CD4-positive, alpha-beta T cell treated with Interleukin-15 for 1 hour (primary cell): ENCODE measurements at places on chromosomes 12 and 14.

- peak; percentile 24 for DNase-seq
Measured at GRCh38 chr14:72594099-72594901, 299.6 kb downstream of the DPF3 start.

DNA sequence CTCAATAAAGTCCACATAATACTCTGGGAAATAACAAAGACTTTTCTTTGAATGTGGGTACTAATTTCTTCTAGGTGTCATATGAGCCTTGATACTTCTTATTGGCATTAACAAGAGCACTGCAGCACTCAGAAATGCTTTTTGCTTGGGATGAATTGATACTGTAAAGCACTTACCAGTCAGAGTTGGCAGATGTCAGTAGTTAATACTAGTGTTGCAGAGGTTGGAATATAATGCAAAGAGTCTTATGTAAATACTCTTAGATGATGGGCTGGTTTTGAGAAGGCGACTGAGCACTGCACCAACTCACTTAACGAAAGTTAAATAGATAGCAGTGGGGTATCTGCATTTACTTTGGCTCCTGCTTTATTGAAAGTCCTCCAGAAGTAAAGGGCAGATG, 25.6 kb upstream of the MBIP start:
- DNase-seq: no peak

DNA sequence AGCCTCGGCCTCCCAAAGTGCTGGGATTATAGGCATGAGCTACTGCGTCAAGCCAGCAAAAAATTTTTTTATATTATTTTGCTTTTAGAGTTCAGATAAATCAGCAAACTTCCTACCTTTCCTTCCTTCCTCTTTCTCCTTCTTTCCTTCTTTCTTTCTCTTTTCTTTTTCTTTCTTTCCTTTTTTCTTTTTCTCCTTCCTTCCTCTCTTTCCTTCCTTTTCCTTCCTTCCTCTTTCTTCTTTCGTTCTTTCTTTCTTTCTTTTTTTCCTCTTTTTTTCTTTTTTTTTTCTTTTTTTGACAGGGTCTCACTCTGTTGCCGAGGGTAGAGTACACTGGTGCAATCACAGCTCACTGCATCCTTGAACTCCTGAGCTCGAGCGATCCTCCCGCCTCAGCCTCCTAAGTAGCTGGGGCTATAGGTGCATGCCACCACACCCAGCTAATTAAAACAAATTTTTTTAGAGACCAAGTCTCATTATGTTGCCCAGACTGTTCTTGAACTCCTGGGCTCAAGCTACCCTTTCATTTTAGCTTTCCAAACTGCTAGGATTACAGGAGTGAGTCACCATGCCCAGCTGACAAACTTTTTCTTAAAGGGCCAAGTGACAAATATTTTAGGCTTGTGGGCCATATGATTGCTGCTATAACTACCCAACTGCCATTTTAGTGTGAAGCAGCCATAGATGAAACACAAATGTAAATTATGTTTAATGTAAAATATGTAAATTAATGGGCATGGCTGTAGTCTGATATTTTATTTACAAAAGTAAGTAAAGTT, 7.1 kb upstream of the WASHC4 start:
- no peak for DNase-seq

- no peak for DNase-seq
Measured at GRCh38 chr14:88463318-88463717, 77.9 kb downstream of the SPATA7 start.

GRCh38 chr12:32420356-32420755, 21.0 kb downstream of the FGD4 start:
- DNase-seq: no peak

DNA sequence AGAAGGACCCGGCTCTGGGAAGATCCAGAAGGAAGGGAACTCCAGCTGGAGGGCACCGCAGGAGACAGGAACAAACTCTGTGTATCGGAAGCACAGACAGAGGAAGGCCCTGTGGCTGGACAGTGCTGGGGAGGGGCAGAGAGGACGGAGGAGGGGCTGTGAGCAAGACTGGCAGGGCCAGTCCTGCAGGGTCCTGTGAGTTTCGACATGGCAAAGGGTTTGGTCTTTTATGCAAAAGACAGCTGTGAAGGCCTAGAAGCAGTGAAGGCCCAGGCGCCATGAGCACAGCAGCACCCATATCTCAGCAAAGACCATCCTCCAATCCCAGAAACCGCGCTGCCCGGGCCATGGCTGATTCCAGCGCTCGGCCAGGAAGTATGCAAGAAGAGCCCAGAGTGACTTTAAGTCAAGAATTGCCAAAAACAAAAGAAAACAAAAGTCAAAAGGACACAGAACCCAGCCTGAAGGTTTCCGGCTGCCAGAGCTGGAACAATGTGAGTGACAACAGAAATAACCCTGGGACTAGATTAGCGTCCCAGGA, 126.5 kb downstream of the NCOR2 start:
- no peak for DNase-seq

GRCh38 chr12:113302886-113303640, 31.8 kb downstream of the SLC8B1 start:
- DNase-seq: peak; percentile 50

DNA sequence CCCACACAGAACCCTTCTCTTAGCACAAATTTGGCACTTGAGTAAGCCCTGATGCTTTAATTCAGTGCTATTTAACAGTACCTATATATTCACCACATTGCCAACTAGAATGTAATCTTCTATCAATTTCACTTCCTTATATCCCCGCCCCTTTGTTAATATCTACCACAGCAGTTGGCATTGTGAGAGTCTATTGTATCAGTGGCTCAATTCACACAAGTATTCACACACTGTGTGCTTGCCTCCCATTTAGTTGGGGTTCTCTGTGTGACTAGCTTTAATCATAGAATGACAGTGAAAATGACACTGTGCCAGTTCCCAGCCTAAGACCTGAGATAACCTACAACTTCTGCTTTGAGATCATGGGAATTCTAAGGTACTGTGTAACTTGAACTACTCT, 103.1 kb downstream of the SEC23A start:
- no peak for DNase-seq

GRCh38 chr14:67943947-67944346, 124.4 kb downstream of the RAD51B start:
- peak; percentile 43 for DNase-seq

GRCh38 chr12:2686280-2686646, 108.5 kb upstream of the FKBP4 start:
- DNase-seq: no peak

GRCh38 chr12:111103583-111103982, 183.2 kb upstream of the MYL2 start:
- DNase-seq: no peak

DNA sequence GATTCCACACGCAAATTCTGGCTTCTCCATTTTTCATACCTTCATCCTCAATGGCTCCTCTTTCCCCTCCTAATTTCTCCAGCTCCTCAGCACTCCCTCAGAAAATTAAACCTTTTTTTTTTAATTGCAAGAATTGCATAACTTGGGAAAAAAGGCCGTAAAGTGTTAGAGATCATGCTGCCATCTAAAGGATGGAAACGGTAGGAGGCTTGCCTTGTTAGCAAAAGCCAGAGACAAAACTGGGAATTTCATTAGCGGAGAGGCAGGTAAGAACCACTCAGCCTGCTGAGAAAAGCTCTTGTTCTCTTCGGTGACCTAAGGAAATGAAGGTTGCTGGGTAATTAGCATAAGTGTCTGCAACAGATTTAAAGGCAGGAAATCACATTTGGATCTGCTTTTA, 204.3 kb downstream of the AEBP2 start:
- DNase-seq: no peak

GRCh38 chr12:65756956-65757511, 67.2 kb upstream of the HMGA2 start:
- no peak for DNase-seq

GRCh38 chr14:64944861-64945260, 2.3 kb upstream of the GPX2 start:
- DNase-seq: no peak

GRCh38 chr14:91333650-91334039, 84.0 kb downstream of the CCDC88C start:
- no peak for DNase-seq

DNA sequence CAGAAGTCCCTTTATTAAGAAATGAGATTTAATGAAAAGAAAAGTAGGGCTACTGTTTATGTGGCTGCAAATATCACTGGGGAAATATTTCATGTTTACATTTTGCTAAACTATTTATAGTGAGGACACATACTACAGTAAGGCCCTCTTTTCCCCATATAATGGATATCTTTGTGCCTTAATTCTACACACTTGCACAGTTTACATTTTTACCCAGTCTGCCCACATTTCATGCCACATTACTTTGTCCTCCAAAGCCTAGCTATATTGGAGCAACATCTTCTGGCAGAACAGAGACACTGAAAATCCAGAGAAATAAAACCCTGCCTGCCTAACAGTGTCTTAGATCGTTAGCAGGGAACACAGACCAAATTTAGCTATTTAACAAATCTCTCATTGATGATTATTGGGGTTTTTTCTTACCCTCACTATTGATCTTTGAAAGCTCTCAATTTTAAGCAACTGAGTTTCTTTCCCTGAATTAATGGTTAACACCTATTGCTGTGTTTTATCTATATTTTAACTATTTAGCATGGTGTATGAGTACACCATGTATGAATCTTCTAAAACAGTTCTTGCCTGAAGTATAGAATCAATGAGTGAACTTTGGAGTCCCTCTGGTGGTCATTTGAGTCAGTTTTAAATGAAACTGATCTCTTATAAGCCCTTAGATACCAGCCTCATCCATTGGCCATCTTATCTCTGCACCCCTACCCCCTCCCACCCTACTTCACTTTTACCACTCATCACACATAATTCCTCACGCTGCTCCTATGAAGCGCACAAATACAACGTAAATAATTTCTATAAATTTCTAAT, 170.2 kb downstream of the BCAT1 start:
- no peak for DNase-seq

GRCh38 chr12:71075743-71076142, 82.1 kb downstream of the TSPAN8 start:
- no peak for DNase-seq

GRCh38 chr12:81558031-81558430, 201.1 kb downstream of the PPFIA2 start:
- no peak for DNase-seq

DNA sequence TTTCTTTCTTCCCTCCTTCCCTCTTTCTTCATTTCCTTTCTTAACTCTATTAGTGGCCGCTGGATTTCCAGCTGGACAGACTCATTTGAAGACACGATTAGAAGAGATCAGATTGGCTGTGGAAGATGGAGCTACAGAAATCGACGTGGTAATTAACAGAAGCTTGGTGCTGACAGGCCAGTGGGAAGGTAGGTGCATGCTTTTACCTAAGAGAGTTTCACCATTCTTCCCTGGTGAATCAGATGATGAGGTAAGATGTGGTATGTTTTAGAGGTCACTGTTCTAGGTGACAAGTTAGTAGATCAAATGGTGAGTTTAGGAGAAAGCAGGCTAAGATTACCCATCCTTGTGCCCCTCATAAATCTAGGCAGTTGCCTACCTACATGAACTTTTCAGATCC, 51.6 kb downstream of the DERA start:
- no peak for DNase-seq

GRCh38 chr14:75236467-75236866, 42.2 kb upstream of the FOS start:
- no peak for DNase-seq

- DNase-seq: no peak
Measured at GRCh38 chr14:50335989-50336824, 24.1 kb downstream of the DMAC2L start.

- DNase-seq: no peak
Measured at GRCh38 chr12:67558775-67559174, 89.8 kb upstream of the DYRK2 start.

- no peak for DNase-seq
Measured at GRCh38 chr12:115687094-115687493, 590.4 kb downstream of the MED13L start.

DNA sequence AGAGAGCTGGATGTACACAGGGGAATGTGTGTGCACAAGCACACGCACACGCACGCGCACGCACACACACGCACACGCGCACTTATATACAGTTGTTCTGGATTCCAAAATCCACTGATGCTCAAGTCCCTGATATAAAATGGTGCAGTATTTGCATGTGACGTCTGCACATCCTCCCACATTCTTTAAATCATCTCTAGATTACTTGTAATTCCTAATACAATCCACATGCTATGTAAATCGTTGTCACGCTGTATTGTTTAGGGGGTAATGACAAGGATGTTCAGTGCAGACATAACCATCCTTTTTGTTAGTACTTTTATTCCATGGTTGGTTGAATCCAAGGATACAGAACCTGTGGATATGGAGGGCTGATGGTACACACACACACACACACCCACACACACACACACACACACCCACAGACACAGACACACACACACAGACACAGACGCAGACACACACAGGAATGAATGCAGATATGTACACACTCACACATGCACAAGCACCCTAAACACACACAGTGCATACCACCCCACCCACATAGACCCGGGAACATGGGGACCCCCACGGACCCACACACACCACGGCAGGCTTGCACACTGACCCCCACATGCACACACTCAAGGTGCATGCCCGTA, 188.5 kb upstream of the PRMT8 start:
- DNase-seq: no peak

DNA sequence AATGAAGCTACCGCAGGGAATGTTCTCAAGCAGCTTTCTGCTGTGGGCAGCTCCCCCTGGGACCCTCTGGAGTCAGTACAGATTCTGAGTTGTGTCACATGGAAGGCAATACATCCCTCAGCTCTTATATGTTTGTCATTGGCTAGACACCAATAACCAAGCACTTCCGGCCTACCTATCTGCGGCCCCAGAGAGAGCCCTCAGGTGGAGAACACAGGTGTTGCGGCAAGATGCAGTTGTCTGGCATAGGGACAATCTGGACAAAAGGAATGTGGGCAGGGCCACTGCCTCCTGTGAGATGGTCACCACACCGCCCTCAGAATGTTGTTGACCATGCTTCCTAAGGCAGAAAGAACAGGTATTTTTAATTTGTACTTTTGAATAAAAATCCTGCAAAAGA, 118.7 kb downstream of the BRMS1L start:
- no peak for DNase-seq

- DNase-seq: no peak
Measured at GRCh38 chr12:125650587-125650986, 585.4 kb downstream of the AACS start.

DNA sequence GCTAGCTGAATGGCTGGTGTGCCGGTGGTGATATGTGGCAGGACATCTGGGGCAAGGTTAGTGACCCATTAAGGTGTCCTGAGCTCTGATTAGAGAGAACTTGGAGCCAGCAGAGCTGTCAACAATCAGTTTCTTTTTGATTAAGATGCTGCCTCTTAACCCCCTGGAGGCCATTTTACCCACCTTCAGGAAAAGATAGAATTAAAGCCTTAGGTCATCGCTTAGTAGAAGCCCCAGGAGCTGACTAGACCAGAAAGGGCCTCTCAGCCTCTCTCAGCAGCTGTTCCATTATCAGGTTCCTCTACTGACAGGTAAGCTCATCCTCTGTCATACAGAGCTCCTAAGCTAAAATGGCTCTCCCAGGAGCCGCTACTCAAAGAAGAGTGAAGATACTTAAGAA, 339.0 kb downstream of the FUT8 start:
- no peak for DNase-seq

- DNase-seq: no peak
Measured at GRCh38 chr14:58830121-58830520, 192.4 kb downstream of the DACT1 start.

GRCh38 chr12:130202201-130202600, 39.9 kb downstream of the FZD10 start:
- no peak for DNase-seq
